ENCODE measurements at places on chromosomes 3 and 15.

- no peak for DNase-seq
These were observed 221.2 kb downstream of the NLGN1 start for GRCh38 chr3:173618703-173619102.

DNA sequence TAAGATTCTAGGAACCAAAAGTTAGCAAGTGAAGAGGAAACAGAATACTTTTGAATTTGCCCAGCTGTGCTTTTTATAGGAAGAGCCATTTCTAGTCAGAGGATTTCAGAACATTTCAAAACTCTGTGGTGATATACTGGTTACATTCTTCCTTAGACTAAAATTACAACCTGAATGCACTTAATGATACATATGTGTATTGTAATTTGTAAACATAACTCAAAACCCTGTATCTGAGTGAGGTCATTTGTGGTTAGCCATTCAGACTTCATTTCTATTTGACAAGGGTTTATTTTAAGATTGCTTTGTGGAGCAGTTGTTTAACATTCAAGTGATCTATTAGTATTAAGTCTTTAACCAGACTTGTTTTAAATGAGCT, 59.4 kb upstream of the TRIM71 start:
- DNase-seq: no peak

GRCh38 chr3:22608721-22609120, 594.4 kb upstream of the UBE2E2 start:
- no peak for DNase-seq

GRCh38 chr3:121517953-121518655, 27.7 kb downstream of the POLQ start:
- no peak for DNase-seq

- peak; percentile 18 for DNase-seq
These were observed 103.3 kb downstream of the SNRK start for GRCh38 chr3:43389388-43390254.

- DNase-seq: no peak
These were observed 15.7 kb downstream of the C3orf33 start for GRCh38 chr3:155790272-155790925.

GRCh38 chr15:32790352-32790999, 72.7 kb downstream of the GREM1 start:
- no peak for DNase-seq

- DNase-seq: peak; percentile 94
These were observed at the start of gene ABHD14A for GRCh38 chr3:51974963-51975851. Gene ABHD14A (plus strand): TSS chr3:51975064. CDS start chr3:51975136, 72 bp downstream.

DNA sequence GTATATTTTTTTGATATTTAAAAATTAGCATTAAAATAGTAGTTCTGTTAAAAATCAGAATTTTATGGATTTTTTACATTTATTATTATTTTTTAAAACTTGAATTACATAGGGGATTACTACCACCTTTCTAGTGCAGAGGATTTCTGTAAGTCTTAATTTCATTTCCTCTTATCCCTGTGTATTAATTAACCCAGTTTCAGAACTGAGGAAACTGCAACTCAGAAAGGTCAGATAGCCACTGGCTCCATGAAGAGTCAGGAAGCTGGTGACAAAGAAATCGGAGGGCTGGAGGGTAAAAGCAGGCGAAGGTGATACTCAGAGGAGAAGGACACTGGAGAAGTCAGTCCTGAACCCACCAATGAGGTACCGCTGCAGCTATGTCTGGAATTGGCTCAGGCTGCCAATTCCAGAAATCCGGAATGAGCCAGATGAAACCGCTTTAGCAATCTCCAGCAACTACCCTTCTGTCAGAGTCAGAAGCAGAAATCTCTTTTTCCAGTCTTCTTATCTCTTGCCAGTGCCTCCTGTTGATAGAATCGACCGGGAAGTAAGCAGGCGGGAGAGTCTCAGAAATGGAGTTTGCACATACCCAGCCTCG, 308.5 kb downstream of the SV2B start:
- peak; percentile 48 for DNase-seq

DNA sequence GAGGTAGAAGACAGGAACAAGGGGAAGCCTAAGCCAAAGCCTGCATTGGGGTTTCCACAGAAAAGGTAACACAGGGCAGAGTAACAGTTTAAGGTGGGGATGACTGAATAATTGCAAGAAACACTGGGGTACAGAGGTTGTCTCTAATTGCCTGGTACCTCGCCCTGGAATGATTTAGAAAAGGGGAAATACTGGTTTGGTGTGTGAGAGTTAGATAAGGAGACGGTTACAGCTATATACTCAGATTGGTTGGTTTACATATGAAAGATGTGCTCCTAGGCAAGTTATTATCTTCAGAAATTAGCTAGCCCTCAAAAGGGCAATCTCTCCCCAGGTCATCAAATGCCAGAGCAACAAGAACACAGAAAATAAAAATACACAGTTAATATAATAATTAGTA, 58.8 kb downstream of the SMARCC1 start:
- DNase-seq: peak; percentile 67

- no peak for DNase-seq
These were observed 378.7 kb upstream of the ATP11B start for GRCh38 chr3:182414586-182414985.

DNA sequence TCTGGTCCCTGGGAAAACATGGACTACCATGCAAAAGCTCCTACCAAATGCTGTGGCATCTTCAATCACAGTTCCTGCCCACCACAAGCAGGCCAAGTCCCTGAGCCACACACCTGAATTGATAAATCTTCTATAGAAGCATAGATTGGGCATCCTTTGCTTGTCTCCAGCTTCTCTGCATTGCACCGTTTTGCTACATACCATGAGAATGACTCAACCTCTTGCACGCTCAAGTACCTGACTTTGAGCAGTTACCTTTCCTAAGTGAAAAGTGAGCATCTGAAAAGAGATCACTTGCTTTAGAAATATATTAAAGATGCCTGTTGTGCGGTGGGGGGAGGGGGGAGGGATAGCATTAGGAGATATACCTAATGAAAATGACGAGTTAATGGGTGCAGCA, 31.3 kb downstream of the GATM start:
- DNase-seq: no peak

GRCh38 chr15:29542994-29543393, 273.4 kb upstream of the NSMCE3 start:
- DNase-seq: no peak

DNA sequence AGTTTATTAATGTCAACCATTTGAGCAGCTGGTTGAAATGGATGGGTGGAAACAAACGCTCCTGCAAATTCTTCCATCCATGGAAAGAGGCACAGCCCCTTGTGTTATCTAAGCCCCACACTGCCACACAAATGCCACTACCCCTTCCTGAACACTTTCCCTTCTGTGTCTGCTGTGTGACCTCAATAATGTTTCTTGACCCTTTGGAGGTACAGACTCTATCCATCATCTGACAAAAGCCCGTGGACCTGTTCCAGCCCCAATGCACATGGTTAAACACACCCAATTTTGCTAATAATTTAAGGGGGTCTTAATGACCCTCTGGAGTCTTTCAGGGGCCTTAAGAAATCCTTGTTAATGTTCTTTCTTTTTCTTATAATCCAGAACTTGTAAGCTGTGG, 482.2 kb upstream of the CFAP20DC start:
- no peak for DNase-seq

GRCh38 chr3:64888840-64889392, 201.1 kb upstream of the ADAMTS9 start:
- no peak for DNase-seq

GRCh38 chr15:74240002-74240568, 4.0 kb downstream of the CCDC33 start:
- DNase-seq: peak; percentile 33

- no peak for DNase-seq
These were observed 132.3 kb downstream of the CHCHD6 start for GRCh38 chr3:126836220-126836860.

- DNase-seq: no peak
These were observed 13.7 kb downstream of the CTDSPL2 start for GRCh38 chr15:44441095-44441501.

- DNase-seq: no peak
These were observed 456.0 kb downstream of the TUSC7 start for GRCh38 chr3:117165601-117166051.

GRCh38 chr15:93302080-93302765, 213.2 kb upstream of the RGMA start:
- no peak for DNase-seq

DNA sequence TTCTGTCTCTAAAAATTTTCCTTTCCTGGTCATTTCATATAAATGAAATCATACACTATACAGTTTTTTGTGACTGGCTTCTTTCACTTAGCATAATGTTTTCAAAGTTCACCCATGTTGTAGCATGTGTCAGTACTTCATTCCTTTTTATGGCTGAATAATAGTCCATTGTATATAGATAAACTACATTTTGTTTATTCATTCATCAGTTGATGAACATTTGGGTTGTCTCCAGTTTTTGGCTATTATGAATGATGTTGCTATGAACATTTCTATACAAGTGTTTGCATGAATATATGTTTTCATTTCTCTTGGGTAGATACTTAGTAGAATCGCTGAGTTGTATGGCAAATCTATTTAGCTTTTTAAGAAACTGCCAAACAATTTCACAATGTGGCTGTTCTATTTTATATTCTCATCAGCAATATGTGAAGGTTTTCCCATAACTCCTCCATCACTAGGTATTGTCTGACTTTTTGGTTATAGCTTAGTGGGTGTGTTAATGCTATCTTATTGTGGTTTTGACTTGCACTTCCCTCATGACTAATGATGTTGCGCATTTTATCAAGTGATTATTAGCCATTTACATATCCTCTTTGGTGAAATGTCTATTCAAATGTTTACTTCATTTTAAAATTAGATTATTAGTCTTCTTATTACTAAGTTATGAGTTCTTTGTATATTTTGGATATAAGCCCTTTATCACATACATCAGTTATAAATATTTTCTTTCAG, 21.7 kb upstream of the AP4E1 start:
- no peak for DNase-seq

DNA sequence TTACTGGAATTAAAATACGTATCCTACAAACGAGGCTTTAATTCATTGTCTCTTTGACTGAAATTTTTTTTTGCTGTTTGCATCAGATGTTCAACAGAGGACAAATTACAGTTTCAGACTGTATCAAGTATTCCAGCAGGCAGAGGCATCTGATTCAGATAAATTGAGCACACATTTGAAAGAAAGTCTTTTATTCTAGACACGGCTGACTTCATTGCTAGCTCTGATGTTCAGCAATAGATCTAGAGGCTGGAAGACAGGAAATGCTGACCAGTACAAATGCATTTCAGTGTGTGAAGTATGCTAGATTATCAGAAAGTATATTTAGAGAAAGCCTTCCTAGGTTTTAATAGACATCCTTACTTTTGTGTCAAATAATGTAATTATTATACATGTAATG, 472.2 kb downstream of the NLGN1 start:
- DNase-seq: no peak

GRCh38 chr3:177807150-177807875, 610.0 kb upstream of the TBL1XR1 start:
- DNase-seq: no peak

Measured in large intestine (tissue), 12 donors.